ENCODE measurements at places on chromosomes 2 and 18. TPM values are rescaled to one million over a fixed set of nuclear protein-coding genes. Genes with fewer than 3 reads are reported as not detected.

STK11IP gene
- total RNA-seq, result 130 TPM

DNA sequence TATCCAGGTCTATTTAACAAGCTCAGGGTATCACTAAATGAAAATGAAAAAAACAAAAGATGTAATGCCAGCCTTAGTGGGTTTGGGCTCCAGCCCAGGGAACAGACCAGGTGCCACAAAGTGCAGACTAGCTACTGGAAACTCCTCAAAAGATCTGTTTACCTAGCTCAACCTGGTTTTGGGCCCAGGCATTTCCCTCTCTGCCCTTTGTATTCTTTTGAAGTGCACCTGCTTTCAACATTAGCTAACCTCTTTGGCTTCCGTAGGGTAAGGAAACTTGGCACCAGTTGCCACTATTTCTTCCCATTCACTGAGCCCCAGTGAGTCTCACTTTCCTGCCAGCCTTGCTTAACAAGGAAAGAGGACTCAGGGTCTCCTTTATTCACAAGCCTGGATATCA lies 123.6 kb upstream of the CDCA7 start:
- no peak overlapping the region for H3K27ac ChIP-seq
- no peaks in the 10 kb centered on the region for H3K36me3 ChIP-seq
- H3K4me3 ChIP-seq, result no peak overlapping the region
- H3K4me1 ChIP-seq, result no peaks in the 10 kb centered on the region

MOCOS gene
- total RNA-seq, result 1.5 TPM

- DNase-seq, result no peak
- H3K4me1 ChIP-seq, result peaks cover 77% of the 10 kb centered on the region
- no peaks in the 10 kb centered on the region for H3K36me3 ChIP-seq
- no peak overlapping the region for H3K27ac ChIP-seq
Observed at GRCh38 chr2:234977228-234977679, 25.4 kb downstream of the SH3BP4 start.

CNTNAP5 gene
- 0.39 TPM for total RNA-seq

DNA sequence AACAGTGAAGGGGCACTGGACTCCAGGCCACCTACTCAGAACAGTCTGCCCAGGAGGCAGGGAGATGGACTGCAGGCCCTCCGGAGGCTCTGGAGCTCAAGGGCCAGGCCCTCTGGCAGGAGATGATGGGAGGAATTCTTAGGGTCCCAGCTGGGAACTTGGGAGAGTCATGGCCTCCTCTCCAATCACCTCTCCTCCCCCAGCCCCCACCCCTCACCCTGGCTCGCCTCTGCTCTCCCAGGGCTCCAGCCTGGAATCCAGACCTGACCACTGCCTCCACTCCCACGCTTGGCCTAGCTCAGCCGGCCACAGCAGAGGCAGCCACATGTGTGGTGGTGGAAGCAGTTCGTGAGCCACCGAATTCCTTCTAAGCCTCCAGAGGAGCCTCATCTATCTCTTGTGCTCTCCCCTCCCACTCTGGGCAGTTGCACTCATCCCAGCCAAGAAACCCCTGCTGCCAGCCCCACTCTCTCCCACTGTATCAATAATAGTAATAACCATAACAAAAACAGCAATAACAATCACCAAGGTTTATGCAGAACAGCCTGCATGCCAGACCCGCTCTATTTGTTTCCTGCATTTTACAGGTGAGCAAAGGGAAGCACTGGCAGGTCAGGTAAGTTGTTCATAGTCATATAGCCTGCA lies 67.4 kb downstream of the TNS1 start:
- H3K4me3 ChIP-seq, result peak overlapping the region; percentile 6
- no peaks in the 10 kb centered on the region for H3K27me3 ChIP-seq
- no peak overlapping the region for H3K27ac ChIP-seq
- DNase-seq, result no peak
